NCI-H345 (cell line): ENCODE measurements at places on chromosomes 11 and 22.

GRCh38 chr11:119024430-119025098 lies 6.0 kb downstream of the TRAPPC4 start:
- DNase-seq, result no peak

DNA sequence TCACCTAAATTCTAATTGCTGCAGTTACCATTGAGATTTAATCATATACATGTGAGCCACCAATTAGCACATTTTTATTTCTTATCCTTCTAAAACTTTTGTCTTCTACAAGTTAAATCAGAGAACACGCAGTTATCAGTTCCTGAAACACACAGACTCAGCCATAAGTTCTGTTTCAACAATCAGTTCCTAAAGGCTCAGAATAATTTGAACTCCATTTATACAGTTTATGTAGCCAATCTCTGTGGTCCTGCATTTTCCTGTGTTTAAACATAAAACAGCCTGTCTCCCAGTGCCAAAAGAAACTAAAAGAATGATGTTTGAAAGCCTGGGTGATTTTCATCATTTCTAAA lies 2.9 kb downstream of the PLAAT3 start:
- no peak for DNase-seq

DNA sequence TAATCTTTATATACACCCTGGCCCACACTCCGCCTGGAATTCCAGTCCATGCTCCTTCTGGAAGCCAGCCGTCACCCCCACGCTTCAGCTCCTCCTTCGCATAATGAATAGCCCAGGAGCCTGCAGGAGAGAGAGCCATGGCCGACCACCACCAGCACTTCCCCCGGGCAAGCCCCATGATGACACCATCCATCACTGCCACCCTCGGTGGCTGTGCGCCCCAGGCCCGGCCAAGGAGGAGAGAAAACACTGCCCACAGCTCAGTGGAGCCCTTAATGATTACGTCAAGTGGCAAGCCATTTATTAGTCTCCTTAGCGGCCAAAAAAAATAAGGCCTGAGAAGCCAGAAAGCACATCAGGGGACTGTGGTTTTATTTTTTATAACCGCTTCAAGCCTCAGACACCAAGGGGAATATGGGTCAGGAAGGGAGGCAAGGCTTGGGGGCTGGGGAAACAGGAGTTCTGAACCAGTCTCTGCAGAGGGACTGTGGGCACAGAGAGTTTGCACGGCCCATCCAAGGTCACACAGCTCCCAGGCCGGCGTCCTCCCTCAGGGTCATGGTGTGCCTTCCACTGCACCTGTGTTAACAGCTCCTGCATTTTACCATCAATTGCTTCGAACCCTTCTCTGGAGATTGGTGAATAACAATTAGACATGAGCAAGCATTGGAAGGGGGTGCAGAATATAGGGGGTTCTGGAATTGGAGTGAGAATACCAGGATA lies 134.3 kb downstream of the MN1 start:
- DNase-seq, result no peak

DNA sequence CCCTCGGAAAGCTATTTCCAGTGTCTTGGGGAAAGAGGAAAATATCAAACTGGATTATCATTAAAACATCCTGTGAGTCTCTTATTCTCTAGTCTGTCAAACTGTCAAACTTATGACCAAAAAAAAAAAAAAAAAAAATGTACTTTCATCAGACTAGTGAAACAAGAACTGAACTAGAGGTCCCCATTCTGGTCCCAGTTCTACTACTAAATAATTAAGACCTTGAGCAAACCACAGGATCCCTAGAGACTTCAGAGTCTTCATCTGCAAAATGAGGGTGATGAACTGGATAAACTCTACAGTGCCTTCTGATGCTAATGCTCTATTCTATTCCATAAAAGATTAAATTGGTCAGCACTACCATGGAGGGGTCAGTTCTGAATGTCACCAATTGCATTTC lies 105.8 kb downstream of the SERGEF start:
- no peak for DNase-seq

- DNase-seq, result no peak
Measured at GRCh38 chr11:89487016-89487415, 4.2 kb downstream of the NOX4 start.

GRCh38 chr11:65436412-65437032 lies 13.9 kb downstream of the NEAT1 start:
- no peak for DNase-seq

GRCh38 chr22:45204241-45204640 lies 36.5 kb downstream of the KIAA0930 start:
- DNase-seq, result no peak

DNA sequence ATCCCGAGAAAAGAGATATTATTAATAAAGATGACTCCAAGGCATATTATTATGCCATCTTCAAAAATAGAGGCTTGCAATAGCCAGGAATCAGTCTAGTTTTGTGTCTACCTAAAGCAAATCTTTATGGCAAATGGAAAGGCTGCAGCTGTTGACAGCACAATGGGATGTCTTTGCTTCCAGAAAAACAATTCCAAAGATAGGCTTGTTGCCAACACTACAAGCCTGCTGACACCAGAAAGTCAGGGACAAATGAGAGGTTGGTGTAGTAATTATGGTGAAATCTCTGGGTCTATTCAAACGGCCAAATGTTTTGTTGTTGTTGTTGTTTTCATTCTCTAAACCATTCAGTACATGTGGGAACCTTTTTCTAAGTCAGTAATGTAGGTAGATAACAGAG lies 101.8 kb downstream of the LUZP2 start:
- peak; percentile 41 for DNase-seq

DNA sequence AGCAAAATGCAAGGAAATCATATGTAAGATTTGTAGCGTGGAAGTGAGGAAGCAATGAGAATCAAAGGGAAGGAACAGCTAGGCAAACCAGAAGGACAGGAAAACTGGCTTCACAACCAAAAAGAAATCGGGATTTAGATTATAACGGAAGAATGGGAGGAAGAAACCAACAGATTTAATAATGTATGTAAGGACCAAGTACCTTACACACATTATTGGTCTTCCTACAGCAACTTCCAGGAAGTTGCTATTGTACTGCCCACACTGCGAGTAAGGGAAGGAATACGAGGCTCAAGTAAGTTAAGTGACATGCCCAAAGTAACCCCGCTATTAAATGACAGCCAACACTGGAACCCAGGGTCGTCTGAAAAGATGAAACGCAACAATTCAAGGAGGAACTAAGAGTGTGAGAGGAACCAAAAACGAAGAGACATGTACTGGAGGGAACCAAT lies 473 bp downstream of the TXN2 start:
- no peak for DNase-seq

GRCh38 chr22:32627091-32627490 lies 152.5 kb downstream of the FBXO7 start:
- DNase-seq, result no peak

- DNase-seq, result no peak
Measured at GRCh38 chr22:37630839-37631435, 8.5 kb upstream of the SH3BP1 start.

- DNase-seq, result no peak
Measured at GRCh38 chr22:28620244-28620922, 59.3 kb downstream of the TTC28 start.

- no peak for DNase-seq
Measured at GRCh38 chr11:107370390-107370789, 87.2 kb downstream of the CWF19L2 start.

DNA sequence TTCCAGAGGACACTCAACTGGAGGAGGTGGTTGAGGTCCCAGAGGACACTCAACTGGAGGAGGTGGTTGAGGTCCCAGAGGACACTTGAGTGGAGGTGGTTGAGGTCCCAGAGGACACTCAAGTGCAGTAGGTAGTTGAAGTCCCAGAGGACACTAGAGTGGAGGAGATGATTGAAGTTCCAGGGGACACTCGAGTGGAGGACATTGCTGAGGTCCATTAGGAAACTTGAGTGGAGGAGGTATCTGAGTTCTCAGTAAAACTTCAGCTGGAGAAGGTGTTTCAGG lies 39.7 kb downstream of the ZNF195 start:
- no peak for DNase-seq

DNA sequence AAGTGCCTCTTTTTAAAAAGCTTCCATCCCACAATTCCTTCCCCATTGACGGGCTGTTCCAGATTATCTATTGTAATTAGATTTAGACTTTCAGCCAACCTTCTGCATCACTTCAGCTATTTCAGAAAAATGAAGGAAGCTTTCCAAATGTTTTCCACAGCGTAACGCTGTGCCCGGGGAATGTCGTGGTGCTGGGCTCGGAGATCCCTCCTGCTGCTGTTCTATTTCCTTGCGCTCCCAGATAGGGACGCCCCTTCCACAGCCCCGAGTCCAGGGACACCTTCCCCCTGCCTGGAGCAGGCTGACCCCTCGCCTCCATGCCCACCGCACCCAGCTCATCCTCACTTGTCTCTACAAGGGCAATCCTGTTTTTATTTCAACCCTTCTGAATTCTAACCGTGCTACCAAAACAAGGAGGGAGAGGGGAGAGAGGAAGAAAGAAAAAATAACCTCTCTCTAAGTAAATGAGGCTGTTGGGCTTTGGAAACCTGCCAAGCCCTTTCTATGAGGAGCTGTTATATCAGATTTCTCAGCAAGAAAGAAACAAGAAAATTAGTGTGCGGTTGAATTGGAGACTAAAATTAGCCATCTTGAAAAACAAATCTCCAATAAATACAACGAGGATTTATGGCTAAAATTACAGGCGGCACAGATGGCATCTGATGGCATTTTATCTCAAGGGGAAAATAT lies 366.9 kb downstream of the BRD1 start:
- DNase-seq, result peak; percentile 10

DNA sequence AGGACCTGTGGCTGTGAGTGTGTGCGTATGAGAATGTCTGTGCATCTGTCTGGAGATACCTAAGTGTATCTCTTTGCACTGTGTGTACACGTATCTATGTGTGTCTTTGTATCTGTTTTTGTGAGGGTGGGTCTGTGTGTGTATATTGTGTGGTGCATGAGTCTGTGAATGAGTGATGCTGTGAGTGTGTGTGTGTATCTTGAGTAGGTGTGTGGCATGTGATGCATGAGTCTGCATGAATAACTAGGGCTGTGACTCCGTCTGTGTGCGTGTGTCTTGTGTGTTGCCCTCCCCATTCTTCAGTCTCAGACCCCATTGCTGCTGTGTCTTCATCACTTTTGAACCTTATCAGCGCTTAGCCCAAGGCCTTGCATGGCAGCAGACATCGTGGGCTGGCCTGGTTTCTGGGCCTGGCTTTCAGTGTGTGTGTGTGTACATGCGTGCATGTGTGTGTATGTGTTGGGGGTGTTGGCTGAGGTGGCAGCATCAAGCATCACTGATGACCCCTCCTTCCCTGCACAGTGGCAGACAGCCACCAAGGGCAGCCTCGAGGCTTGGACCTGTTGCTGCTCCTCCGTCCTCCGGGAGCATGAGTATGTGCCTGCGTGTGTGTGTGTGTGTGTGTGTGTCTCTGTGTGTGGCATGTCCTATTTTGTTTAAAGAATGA lies 1.4 kb downstream of the SGSM1 start:
- DNase-seq, result no peak

DNA sequence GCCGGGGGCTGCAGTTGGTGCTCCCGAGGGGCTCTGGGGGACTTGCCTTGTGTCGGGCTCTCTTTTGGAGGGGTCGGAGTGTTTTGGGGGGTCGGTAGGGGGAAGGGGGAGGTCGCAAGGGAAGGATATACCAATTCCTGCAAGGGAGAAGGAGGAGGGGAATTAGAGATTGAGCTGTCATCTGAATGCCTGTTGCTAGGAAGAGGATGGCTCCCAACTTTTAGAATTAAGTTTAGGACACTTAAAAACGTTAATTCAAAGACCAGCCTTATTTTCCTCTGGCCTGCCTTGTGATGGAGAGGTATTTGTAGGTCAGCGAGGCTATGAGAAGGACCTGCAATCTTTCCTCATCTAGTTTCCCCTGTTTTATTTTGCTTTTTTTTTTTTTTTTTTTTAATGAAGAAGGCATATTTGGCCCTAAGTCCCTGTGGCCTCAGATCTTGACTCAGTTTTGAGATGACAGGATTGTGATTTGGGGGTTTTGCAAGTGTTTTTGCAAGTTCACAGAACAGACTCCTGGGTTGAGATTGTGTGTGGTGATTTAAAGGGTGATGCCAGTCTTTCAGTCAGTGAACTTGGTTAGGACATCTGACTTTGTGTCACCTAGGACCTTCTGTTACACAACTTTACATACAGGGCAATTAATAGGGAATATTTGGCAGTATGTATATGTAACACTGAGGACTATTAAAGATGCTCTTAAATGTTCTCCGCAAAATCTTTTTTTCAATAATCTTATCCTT lies 672 bp downstream of the TMEM135 start:
- peak; percentile 11 for DNase-seq

- DNase-seq, result no peak
Measured at GRCh38 chr11:104763930-104764709, 134.1 kb downstream of the CASP12 start.

DNA sequence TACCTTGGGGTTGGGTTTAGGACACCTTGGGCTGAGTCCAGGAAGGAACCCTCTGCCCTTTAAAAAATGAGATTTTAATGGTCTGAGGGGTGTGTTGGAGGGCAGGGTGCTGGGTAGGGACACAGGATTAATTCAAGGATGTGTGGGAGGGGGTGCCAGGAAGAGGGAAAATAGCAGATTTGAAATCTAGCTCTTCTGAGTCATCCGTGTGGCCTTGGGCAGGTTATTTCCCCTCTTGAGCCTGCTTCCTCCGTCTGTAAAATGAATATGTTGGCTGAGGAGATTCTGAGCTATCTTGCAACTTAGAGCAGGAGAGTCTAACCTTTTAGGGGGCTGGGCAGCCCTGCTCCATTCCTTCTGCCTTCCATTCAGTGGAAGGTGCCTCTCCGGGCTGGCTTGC lies 3.0 kb downstream of the TSPAN18 start:
- no peak for DNase-seq

- no peak for DNase-seq
Measured at GRCh38 chr22:19764636-19765476, 4.3 kb downstream of the TBX1 start.

DNA sequence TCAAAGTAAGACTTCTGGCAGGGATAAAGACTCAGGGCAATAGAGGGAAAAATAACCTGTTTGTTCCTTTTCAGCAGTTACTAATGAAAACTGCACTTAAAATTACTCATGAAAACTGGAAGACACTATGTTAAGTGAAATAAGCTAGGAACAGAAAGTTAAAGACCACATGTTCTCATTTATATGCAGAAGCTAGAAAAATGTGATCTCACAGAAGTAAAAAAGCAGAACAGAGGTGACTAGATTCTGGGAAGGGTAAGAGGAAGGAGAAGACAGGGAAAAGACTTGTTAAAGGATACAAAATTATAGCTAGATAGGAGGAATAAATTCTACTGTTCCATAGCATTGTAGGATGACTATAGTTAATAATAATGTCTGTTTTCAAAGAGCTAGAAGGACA lies 22.2 kb downstream of the HPS5 start:
- DNase-seq, result no peak

- DNase-seq, result no peak
Measured at GRCh38 chr11:92576315-92576714, 351.7 kb downstream of the FAT3 start.

- no peak for DNase-seq
Measured at GRCh38 chr22:35103761-35104160, 37.8 kb downstream of the ISX start.

DNA sequence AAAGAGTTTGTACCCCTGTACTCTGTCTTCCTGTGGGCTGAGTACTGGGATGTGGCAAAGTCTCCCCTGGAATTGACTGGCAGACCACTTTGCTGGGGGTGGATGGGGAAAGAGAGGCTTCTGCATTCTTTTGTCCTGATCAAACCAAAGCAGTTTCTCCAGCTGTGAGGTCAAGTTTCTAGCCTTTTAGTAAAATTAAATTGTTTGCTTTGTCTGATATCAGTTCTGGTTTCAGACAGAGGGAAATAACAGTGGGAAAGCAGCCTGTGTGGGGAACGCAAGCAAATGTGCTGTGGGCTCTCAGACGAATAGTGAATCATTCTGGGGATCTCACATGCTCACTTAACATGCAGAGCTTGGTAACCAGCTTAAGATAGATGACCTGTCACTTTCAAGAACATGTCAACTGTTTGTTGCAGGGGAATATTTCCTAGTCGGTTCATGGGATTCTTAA lies 151.6 kb downstream of the FAT3 start:
- no peak for DNase-seq
